ENCODE measurements at places on chromosomes 1 and 21.
A peak's percentile ranks its signal among the peaks of the same experiment; 100 is the strongest.

DNA sequence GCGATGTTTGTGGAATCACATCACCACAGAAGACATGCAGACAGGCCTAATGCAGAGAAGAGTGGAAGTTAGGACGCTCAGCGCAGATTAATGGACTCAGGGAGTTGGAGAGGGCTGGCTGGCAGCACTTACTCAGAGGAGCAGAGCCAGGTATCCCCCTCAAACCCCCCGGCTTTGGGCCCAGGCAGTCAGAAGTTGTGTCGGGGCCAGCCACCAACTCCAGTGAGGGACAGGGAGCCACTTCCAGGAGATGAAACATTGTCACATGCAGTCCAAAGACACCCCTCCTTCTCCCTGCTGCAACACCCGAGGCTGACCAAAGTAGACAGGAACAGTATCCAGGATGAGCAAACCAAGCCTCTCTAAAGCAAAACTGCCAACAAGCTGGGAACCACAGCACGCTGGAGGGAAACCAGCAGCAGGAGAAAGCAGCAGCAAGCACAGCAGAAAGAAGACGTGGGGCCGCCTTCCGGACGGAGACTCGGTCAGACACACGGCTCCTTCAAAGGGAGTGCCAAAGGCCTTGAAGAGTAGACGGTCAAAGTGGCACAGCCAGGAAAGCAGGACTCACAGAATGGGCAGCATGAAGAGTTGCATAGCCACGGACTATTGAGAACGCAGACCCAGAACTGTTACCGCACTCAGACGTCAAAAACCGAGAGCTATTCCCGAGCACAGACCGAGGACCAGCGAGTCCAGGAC, 149.3 kb downstream of the PCBP3 start:
- DNase-seq = no peak

DNA sequence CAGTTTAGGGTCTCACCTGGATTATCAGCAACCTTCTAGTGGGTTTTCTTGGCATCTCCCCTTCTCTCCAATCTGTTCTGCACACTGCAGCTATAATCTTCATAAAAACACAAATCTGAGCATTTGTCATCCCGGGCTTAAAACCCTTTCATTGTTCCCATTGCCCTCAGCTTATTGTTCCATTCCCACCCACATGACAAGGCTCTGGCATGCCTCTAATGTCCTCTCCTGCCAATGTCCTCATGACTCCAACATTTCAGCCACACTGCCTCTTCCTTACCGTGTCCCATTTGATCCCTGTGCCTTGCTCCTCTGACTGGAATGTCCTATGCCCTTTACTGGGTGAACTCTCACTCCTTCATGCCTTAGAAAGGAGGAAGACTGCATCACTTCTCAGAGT, 7.5 kb upstream of the DPH2 start:
- no peak for DNase-seq

DNA sequence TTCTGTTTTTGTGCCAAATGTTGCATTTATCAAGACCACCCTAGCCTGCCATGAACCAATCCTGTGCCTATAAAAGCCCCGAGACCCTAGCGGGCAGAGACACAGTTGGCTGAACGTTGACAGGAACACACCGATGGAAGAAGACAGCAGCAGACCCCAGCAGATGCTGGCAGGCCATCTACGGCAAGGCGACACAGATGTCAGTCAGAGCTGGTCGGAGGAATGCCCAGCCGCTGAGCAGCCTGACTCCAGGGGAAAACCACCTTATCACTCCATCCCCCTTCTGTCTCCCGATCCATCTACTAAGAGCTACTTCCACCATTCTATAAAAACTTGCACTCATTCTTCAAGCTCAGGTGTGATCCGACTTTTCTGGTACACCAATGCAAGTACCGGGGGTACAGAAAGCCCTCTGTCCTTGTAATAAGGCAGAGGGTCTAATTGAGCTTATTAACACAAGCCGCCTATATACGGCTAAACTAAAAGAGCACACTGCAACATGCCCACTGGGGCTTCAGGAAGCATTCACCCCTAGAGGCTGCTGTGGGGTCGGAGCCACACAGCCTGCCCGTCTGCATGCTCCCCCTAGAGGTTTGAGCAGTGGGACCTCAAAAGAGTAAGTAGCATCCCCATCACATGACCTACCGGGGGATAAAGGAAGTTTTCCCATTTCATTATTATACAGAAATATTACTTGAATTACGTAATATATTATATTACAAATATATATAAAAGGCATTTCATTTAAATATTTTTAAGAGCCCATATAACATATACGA, 1156.3 kb upstream of the B3GALT2 start:
- DNase-seq = no peak

- no peak for DNase-seq
Measured at GRCh38 chr1:64693406-64693805, 51.5 kb upstream of the RAVER2 start.

GRCh38 chr1:18882486-18882885, 19.9 kb downstream of the ALDH4A1 start:
- no peak for DNase-seq

DNA sequence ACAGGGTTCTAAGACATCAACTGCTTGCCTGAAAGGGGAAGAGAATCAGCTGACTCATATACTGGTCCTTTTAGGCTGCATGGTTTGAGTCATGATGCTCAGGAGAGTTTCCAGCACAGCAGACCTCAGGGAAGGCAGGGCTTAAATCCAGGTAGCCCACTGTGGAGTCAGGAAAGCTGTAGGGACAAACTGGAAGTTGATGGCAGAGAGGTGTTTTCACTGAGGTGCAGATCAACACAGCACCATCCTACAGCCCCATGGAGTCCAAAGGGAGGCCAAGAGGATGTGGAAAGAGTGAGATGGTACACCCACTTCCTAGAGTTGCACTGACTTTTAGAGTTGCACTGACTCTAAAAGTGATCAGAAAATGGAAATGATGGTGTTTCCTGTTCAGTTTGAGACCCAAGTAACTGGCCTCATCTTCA, 252.4 kb upstream of the DUSP10 start:
- peak; percentile 18 for DNase-seq

DNA sequence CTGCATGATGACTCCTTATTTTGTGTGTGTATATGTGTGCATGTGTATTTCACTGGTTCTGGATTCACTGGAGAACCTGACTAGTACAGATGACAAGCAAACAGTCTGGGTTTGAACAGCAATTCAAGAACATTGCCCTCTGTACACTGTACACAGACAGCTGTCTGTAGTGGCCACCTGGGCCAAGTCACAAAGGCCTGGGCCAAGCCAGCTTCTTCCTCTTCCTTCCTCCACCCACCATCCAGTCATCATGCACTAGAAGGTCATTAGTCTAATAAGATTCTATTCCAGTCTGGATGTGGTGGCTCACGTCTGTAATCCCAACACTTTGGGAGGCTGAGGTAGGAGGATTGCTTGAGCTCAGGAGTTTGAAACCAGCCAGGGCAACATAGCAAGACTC, 155.9 kb downstream of the ELAVL4 start:
- no peak for DNase-seq

DNA sequence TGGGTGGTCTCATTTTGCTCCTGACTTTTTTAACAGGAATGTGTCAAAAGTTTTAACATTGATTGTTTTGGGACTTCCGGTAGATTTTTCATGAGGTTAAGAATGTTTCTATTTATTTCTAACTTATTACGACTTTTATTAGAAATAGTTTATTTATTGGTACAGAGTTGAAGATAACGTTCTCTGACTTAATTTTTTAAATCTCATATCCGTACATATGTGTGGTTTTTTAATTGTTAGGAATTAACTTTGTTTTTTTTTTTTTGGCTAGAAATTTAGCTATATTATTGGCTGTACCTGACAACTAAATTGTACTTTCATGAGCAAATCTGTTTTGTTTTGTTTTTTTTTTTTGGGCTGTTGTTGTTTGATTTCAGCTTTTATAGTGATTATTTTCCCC, 32.0 kb downstream of the RNF2 start:
- no peak for DNase-seq

DNA sequence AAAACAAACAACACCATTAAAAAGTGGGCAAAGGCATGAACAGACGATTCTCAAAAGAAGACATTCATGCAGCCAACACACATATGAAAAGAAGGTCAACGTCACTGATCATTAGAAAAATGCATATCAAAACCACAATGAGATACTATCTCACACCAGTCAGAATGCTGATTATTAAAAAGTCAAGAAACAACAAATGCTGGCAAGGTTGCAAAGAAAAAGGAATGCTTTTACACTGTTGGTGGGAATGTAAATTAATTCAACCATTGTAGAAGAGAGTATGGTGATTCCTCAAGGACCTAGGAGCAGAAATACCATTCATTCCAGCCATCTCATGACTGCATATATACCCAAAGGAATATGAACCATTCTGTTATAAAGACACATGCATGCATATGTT, 419.6 kb downstream of the NEGR1 start:
- no peak for DNase-seq

GRCh38 chr1:224632921-224633321, 16.8 kb downstream of the CNIH3 start:
- no peak for DNase-seq

- DNase-seq = peak; percentile 64
Measured at GRCh38 chr1:88061492-88062177, 622.4 kb upstream of the PKN2 start.

- DNase-seq = no peak
Measured at GRCh38 chr1:200005165-200005564, 22.3 kb upstream of the NR5A2 start.

DNA sequence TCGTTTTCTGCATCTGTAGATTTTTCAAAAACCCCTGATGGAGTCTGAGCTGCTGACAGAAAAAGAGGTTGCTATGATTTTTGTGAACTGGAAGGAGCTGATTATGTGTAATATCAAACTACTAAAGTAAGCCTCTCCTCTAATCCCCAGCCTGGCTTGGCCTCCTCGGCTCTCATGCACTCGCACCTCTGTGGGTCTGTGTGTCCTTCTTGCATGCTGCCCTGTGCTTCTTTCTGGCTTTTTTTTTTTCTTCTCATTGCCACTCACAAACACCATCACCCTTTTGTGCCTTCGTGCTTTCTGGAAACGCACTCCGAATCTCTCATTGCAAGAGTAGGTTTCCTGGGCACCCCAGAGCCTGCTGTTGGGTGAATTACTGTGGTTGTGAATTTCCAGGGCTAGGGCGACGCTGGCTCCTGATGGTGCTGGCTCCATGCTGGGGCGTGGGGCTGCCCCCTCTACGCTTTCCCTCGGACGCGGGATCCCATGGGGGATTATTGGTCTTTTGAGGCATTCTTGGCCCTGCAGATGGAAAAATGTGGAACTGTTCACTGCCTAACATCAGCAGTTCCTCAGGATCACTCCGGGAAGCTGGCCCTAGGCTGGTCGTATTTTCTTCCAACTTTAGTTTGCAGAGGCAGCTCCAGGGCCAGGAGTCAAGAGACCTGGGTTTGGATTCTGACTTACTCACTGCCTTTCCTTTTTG, 56.8 kb downstream of the ATP5PO start:
- no peak for DNase-seq

DNA sequence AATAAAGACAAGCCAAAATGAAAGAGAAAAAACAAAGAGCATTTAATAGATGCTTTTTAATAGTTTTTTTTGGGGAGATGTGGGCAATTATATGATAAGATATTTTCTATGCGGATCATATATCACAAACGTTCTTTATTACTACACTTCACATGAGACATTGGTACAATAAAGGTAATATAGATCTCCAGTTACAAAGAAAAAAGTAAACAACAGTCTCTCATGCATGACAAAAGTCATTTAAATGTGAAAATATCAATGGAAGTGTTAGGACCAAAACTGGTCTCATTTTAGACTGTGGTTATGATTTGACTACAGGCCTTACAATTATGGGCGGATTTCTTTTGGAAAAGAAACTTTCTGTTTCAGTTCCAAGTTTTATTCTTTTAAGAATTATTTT, 687.0 kb downstream of the ADGRL2 start:
- no peak for DNase-seq
